Hepatocyte (in vitro differentiated cells): ENCODE measurements at places on chromosomes 16 and 17.

DNA sequence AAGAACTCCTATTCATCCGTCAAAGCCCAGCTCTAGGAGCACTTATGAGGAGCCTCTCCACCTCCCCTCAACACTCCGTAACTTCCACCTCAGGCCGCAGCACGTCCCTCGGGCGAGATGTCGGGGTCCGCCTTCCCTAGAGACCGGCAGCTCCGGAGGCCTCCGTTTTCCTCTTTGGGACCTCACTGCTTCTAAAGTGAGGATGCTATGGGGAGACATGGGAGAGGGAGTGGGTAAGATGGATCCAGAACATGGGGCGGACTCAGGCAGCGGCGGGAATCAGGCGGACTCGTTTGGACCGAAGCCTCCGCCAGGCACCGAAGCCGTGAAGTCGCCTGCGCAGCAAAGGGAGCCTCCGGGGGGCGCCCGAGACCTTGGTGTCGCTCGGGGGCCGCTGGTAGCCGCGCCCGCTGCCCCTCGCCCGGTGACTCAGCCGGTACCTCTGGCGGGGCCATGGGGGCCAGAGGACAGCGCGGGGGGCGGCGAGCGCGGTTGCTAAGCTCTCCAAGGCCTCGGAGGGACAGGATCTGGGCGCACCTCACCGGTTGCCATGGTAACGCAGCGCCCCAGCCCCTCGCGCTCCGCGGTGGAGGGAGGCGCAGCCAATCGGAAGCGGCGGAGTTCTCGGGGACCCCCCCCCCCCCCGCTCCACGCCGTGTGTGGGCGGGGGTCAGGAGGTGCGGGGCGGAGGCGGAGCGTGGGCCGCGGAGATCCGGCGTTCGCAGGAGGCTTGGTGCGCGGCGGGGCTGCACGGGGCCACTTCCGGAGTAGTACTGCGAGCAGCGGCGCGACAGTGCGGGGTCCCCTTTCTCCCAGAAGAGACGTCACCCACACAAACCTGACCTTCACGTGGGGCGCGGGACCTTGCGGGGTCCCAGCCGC lies 1.3 kb upstream of the HIC1 start:
- peak; percentile 86 for DNase-seq

DNA sequence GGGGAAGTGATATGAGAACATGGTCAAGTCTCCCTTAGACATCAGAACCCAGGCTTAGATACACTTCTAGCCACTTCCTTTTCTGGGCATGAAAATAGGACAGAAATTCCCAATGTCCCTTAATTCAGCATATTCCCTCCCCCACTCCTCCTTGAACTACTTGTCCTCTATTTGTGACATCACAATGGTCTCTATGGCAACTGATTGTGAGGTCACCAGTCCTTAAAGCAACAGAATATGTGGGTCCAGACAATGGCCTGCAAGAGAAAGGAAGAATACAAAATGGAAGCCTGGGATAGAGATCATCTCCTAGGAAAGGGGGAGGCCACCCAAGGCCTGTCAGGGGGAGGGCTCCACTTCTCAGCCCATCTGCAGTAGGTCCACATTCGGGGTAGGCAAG lies 6.7 kb upstream of the SEZ6 start:
- no peak for DNase-seq

GRCh38 chr16:3776316-3776715 lies 59.0 kb upstream of the TRAP1 start:
- no peak for DNase-seq

DNA sequence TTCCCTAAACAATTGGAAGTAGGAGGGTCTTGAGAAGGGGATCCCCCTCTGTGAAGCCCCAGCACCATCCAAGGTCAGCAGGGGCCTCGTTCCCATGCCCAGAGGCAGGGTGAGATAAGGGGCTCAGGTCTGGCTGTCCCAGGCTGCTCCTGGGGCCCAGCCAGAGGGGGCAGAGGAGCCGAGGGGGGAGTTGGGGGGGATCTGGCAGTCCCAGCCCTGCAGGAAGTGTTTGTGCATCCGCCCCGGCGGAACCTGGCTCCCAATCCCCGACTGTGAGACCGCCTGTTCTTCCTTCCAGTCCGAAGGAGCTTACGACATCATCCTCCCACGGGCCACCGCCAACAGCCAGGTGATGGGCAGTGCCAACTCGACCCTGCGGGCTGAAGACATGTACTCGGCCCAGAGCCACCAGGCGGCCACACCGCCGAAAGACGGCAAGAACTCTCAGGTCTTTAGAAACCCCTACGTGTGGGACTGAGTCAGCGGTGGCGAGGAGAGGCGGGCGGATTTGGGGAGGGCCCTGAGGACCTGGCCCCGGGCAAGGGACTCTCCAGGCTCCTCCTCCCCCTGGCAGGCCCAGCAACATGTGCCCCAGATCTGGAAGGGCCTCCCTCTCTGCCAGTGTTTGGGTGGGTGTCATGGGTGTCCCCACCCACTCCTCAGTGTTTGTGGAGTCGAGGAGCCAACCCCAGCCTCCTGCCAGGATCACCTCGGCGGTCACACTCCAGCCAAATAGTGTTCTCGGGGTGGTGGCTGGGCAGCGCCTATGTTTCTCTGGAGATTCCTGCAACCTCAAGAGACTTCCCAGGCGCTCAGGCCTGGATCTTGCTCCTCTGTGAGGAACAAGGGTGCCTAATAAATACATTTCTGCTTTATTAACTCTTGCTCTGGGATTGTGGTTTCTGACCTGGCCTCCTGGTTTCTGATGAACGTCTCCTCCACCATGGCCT lies 14.9 kb downstream of the GPRC5C start:
- DNase-seq: no peak
